Left kidney (tissue), 8 donors: ENCODE measurements at places on chromosomes 2 and 18. TPM values are rescaled to one million over a fixed set of nuclear protein-coding genes. Genes with fewer than 3 reads are reported as not detected.

GRCh38 chr18:43720041-43720440 is 442.8 kb upstream of the SYT4 start:
- DNase-seq: no peak

Gene EPB41L3
- 63.6 TPM for polyA plus RNA-seq

Gene CCDC85A
- polyA plus RNA-seq: 1.2 TPM

Gene SNORC
- 1.6 TPM for polyA plus RNA-seq

DNA sequence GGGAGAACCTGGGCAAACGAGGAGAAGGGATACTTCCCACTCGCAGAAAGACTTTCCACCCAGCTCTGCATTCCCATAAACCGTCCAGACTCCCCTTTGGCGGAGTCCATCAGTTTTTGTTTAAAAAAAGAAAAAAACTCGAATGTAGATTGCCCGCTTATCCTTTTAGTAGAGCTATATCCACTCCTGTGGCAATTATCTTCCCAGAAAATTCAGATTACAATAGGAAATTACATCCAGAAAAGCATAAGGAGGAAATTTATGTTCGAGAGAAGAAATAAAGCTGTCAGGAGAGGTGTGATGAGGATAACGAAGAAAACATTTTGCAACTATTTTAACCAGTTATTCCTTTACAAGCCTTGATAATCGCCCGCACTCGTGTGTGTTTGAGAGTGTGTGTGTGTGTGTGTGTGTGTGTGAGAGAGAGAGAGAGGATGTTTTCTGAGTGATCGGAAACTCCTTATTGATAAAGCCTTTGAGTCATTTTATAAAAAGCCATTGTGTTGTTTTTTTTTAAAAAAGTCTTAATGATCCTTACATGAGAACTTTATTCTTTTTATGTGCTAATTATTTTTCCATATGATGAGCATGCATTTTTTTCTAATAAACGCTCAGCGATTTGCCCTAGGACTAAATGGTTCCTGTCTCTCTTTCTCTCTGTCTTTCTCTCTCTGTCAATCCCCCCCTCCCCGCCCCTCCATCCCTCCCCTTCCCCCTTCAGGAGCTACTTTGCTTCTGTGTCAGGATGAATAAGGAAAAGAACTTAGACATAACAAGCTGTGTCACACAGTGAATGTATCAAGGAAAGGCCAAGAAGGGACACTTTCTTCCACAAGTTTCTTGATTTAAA is 1.1 kb upstream of the PPP3R1 start:
- no peak for DNase-seq

DNA sequence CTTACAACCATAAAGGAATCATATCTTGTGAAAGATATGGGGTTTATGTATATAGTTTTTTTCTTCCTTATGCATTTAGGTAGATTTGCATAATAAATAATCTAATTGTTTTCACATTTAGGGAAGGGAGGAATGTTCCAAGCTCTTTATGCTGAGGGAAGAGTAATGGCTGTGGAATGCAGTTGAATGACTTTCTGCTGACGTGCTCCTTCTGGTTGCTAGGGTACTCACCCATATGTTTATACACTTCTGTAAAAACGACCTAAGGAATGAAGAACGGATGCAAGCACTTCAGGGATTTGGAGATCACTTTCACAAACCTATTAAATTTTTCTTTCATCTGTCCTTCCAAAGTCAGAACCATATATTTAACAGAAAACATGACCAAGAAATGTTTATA is 29.2 kb upstream of the PPP4R1 start:
- DNase-seq: peak; percentile 82

- DNase-seq: no peak
Measured at GRCh38 chr2:188151670-188152069, 140.0 kb upstream of the GULP1 start.

- no peak for DNase-seq
Measured at GRCh38 chr2:185787227-185788145, 48.9 kb downstream of the FSIP2 start.
